Pericardium fibroblast (primary cell): ENCODE measurements at places on chromosomes 16 and 17. TPM values are rescaled to one million over a fixed set of nuclear protein-coding genes. Genes with fewer than 3 reads are reported as not detected.

The AXIN2 gene
- total RNA-seq: 5.0 and 14.2 TPM in 2 replicates

The KRTAP2-1 gene
- total RNA-seq: not detected in 2 replicates

The KRTAP4-1 gene
- not detected in 2 replicates for total RNA-seq

The HOXB13 gene
- not detected in 2 replicates for total RNA-seq

The TNP2 gene
- total RNA-seq: not detected in 2 replicates

The DOC2B gene
- under 0.01 TPM in 1 of 2 replicates, not detected in the other for total RNA-seq

The TMEM220 gene
- 1.5 and 5.1 TPM in 2 replicates for total RNA-seq

The DEXI gene
- total RNA-seq: 83.9 and 122 TPM in 2 replicates

The ALOX12B gene
- not detected in 2 replicates for total RNA-seq

The CHST5 gene
- not detected in 2 replicates for total RNA-seq

The KRT9 gene
- not detected in 2 replicates for total RNA-seq
